Lung (tissue), 17 donors: ENCODE measurements at places on chromosomes 4 and X.
A peak's percentile ranks its signal among the peaks of the same experiment; 100 is the strongest.

DNA sequence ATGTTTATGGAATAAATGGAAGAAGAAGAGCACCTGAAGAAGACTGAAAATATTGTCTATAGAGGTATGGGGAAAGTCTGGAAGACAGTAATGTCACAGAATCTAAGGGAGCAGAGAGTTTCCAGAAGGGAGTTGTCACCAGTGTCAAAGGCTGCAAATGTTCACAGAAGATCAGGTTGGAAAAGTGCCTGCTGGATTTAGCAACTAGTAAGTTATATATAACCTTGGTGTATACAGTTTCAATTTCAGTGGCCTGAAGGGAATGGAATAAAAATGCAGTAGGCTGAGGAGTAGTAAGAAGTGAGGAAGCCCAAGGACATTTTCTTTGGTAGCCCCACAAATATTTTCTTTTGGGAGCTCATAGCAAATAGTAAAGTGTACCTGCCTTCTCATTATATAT lies 107.2 kb downstream of the SATL1 start:
- no peak for DNase-seq

DNA sequence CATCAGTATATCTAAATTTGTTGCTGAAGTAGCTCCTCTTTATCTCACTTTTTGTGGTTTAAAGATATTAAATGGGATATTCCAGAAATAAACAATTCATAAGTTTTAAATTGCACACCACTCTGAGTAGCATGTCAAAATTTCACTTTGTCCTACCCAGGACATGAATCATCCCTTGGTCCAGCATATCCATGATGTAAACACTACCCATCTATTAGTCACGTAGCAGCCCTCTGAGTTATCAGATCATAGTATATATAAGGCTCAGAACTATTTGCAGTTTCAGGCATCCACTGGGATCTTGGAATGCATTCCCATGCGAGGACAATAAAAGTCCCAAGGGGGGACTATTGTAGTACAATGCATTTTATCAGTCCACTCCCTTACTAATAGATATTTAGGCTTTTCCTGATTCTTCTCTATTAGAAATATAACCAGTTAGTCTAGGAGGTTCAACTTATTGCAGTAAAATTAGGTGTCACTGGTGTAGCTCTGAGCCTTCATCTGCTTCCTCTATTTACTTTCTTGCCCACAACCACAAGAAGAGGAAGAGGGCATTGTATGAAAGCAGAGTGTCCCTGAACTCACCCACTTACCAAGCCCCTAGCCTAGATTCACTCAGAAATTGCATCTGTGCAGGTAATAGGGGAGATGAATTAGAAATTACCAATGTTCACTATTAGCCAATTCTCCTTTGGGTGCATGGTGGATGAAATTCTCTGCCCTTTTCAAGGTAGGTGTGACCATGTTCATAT lies 409.8 kb upstream of the GALNT7 start:
- no peak for DNase-seq

- DNase-seq = no peak
Measured at GRCh38 chr4:110106931-110107296, 91.5 kb downstream of the ELOVL6 start.

- DNase-seq = no peak
Measured at GRCh38 chr4:166887457-166887856, 346.8 kb downstream of the SPOCK3 start.

GRCh38 chr4:23040539-23040938 lies 347.8 kb downstream of the GBA3 start:
- no peak for DNase-seq

DNA sequence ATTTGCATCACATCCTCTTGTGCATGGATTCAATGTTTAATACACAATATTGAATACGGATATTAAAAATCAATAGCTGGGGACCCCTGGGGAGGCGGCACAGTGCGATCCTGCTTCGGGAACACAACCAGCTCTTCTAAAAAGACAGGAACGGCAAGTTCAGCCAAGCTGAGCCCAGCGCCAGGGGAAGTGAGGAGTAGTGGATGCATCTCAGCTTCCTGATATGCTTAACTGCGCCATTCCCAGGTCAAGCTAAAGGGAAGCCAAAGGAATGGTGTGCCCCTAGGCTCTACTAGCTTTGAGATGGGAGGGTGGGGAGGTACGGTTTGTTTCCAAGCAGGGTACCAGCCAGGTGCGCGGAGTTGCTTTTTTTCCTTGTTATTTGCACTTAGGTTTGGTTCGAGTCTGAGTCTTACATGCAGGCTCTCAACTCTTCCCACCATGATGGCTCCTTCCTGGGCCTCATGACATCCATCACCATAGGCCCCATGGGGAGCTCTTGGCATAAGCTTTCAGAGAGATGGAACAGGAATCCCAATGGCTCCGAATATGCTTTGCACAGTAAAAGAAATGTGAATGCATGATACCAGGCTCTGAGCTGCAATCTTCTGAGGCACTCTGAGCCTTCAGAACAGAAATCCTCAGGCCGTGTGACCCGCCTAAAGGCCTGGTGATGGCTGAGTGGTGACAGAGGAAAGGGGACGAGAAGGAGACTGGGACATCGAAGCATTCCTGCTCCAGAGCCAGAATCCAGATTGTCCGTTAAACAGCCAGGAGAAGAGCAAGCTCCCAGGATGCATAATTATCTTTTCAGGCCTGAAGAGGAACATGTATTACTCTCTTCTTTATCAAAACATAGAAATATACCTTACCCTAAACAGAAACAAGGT lies 51.8 kb upstream of the BCOR start:
- DNase-seq = no peak

- no peak for DNase-seq
Measured at GRCh38 chrX:9132036-9132638, 98.2 kb upstream of the FAM9B start.

GRCh38 chr4:83109480-83110222 lies 4.9 kb downstream of the PLAC8 start:
- DNase-seq = peak; percentile 38

- no peak for DNase-seq
Measured at GRCh38 chr4:27182211-27182610, 321.6 kb downstream of the STIM2 start.

- no peak for DNase-seq
Measured at GRCh38 chr4:7333801-7334421, 100.8 kb downstream of the PSAPL1 start.

GRCh38 chr4:172786039-172786792 lies 382.4 kb upstream of the GALNT7 start:
- peak; percentile 27 for DNase-seq

- DNase-seq = no peak
Measured at GRCh38 chr4:184596044-184596616, 53.1 kb downstream of the CASP3 start.

GRCh38 chr4:90174621-90175023 lies 47.4 kb downstream of the CCSER1 start:
- DNase-seq = no peak

- DNase-seq = no peak
Measured at GRCh38 chr4:181520790-181521189, 722.4 kb upstream of the TENM3 start.

DNA sequence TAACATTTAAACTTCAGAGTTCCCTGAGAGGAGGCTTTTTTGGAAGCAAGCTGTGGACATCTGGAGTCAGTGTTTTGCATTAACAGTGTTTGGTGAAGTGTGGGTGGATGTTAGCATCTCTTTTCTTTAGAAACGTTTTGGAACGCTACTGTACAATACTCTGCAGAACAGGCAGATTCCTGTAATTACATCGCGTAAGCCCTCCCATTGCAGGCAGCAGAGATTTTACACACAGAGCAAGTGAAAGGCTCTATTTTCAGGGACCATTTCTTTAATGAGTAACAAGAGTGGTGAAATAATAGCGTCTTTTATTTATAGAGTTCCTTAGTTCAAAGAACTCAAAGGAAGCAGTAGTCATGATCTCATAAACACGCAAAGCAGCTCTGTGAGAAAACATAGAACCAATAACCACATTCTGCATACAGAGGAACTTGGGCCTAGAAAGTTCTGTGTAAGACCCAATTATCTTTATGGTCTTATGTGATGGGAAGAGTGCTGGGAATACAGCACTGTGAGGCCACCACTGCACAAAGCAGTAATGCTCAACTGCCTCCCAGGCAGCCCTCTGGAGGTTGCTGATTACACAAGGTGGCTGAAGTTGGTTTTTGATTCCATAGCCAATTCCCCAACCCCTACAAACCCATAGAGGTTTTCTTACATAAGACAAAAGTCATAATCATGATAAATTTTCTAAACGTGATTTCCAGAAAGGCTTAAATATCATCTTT lies 298.7 kb upstream of the EPHA5 start:
- DNase-seq = no peak

GRCh38 chrX:78957768-78958130 lies 12.6 kb downstream of the P2RY10 start:
- no peak for DNase-seq

- no peak for DNase-seq
Measured at GRCh38 chrX:13627306-13627705, 25.6 kb upstream of the TCEANC start.

DNA sequence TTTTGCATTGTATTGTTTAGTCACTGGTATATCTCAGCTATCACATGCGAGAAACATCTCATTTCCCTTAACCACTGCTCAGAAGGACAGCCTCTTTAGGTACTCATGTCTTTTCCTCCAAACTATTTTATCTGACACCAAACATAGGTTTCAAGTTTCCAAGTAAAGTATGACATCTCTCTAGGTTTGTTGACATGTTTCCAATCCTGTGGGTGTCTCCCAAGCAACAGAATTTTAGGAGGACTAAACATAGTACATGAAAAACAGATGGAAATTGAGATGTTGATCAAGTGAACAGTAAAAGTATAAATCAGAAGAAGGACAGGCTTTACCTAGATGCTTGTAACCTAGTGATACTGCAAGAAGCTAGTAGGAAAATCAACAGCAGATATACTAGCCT lies 371.4 kb downstream of the DTHD1 start:
- DNase-seq = no peak

DNA sequence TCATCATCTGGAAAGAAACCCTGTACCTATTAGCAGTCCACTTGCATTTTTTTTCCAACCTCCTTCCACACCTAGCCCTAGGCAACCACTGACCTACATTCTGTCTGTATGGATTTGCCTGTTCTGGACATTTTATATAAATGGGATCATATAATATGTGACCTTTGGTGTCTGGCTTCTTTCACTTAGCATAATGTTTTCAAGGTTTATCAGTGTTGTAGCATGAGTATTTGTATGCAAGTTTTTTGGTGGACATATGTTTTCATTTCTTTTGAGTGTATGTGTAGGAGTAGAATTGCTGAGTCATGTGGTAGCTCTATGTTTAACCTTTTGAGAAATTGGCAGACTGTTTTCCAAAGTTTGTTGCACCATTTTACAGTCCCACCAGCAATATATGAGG lies 198.6 kb downstream of the CEP135 start:
- no peak for DNase-seq

- no peak for DNase-seq
Measured at GRCh38 chrX:130529531-130529930, 127.7 kb downstream of the RBMX2 start.

DNA sequence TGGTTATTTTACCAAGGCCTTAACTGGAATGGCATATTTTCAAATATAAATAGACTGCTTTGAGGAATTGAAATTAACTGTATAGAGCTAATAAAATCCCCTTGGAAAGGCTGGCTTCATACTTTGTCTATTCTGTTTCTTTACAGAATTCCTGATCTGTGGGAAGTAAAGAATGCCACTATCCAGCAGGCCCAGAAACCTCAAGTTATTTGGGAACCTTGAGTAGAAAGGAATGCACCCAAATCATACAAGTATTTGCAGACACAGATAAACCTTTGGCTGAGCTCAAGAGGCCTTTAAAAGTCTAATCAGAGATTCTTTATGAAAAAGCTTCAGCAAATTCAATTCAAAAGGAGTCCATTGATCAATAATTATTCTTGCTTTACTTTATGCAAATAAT lies 975.7 kb upstream of the PABPC4L start:
- DNase-seq = no peak

DNA sequence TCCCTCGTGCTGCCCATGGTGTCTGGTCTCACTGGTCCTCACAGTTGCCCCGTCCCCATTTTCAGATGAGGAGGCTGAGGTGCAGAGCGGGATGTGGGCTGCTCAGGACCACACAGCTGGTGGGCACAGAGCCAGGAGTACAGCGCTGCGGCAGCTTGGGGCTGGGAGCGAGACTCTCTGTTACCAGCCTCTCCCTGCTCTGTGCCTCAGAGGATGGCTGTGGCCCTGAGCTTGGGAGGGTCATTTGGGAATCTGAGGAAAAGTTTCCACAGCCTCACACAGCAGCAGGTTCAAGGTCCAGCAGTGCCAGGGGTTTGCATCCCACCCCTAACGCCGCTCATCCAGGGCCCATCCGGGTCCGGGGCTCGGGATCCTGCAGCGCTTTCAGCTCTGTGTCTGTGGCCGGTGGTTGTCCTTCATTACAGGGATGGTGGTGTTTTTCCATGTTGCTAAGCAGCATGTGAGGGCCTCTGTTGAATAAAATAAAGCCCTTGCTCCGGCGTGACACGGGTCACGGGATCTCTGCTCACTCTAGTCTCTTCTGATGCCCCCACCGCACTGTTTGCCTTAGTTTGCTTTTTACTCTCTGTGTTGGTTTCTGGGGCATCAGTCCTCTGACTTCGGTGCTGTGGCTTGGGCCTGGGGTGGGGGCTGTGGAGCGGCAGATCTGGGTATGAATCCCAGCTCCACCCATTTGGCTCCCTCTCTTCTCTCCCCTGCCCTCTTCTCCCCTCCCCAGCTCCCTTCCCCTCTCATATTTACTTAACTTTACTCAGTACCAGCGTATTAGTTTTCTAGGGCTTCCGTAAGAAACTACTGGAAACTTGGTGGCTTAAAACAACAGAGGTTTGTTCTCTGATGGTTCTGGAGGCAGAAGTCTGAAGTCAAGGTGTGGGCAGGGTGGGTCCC lies 6.5 kb downstream of the WFS1 start:
- DNase-seq = peak; percentile 63

DNA sequence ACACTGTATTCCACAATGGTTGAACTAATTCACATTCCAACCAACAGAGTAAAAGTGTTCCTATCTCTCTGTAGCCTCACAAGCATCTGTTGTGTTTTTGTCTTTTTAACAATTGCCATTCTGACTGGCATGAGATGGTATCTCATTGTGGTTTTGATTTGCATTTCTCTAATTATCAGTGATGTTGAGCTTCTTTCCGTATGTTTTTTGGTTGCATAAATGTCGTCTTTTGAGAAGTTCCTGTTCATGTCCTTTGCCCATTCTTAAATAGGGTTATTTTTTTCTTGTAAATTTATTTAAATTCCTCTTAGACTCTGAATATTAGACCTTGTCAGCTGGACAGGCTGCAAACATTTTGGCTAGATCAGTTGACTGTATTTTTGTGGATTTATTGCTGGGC lies 78.2 kb downstream of the VSIG4 start:
- DNase-seq = no peak

DNA sequence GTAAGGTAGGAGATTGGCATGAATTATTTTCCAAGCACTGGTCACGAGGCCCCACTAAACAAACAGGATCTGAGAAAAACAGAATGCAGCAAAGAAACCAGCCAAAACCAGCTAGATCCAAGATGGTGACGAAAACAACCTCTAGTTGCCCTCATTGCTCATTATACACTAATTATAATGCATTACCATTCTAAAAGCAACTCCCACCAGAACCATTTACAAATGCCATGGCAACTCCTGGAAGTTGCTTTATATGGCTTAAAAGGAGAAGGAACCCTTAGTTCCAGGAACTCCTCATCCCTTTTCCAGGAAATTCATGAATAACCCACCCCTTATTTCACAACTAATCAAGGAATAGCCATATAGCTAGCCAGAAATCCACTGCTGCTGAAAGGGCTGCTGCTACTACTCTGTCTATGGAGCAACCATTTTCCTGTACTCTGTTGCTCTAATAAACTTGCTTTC lies 69.3 kb downstream of the ABCB7 start:
- no peak for DNase-seq
